T-cell (primary cell): ENCODE measurements at places on chromosomes 1 and 21. TPM values are rescaled to one million over a fixed set of nuclear protein-coding genes. Genes with fewer than 3 reads are reported as not detected.

- DNase-seq, result no peak
These were observed 197.2 kb downstream of the ADSS2 start for GRCh38 chr1:244254467-244254866.

- no peak for DNase-seq
These were observed 221.9 kb downstream of the CTH start for GRCh38 chr1:70633004-70633403.

ATP5PF gene
- total RNA-seq, result 52.2 TPM

MSH4 gene
- 0.43 TPM for total RNA-seq

- no peak for DNase-seq
These were observed 65.2 kb upstream of the GOLT1A start for GRCh38 chr1:204278958-204279357.

GRCh38 chr1:9119745-9120144, 9.2 kb downstream of the GPR157 start:
- DNase-seq, result no peak

DNA sequence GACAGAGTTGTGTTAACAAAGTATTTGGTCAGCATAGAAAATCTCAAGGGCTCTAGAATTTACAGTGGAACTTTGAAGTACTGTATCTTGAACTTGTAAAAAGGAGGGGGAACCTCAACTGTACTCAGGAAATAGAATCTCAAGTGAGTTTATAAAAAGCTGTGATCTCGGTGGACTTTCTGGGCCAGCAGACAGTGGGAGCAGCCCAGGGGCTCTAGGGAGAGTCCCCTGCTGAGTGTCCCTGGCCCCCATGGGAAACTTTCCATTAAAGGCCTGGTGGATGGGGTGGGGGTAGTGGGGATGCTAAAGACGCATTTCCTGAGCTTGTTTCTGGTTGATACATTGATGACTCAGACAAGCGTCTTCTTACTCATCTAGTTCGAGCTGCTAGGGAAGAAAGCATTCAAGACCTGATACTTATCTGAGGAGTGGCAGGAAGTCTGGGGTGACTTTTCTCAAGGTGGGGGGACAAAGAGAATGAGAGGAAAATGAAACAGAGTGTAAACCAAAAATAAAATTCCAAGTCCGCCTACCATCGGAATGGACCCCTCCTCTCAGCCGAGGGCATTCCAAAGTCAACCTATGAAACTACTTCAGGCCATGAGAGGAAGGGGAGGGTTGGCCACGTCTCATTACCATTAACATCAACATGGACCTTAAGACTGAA, 65.5 kb downstream of the NID1 start:
- peak; percentile 65 for DNase-seq

AMY1C gene
- not detected for total RNA-seq

- DNase-seq, result no peak
These were observed 229.6 kb upstream of the JUN start for GRCh38 chr1:59013276-59013927.

- no peak for DNase-seq
These were observed 21.2 kb upstream of the NUF2 start for GRCh38 chr1:163300568-163300967.

- no peak for DNase-seq
These were observed 12.8 kb downstream of the BCAN start for GRCh38 chr1:156654700-156655099.

- DNase-seq, result no peak
These were observed 187.3 kb downstream of the AK5 start for GRCh38 chr1:77468949-77469710.

GRCh38 chr1:229538945-229539344, 19.6 kb downstream of the ABCB10 start:
- no peak for DNase-seq

JAM2 gene
- 0.43 TPM for total RNA-seq

GRCh38 chr1:229035054-229035747, 235.7 kb upstream of the RAB4A start:
- DNase-seq, result no peak

CFAP141 gene
- total RNA-seq, result not detected

- no peak for DNase-seq
These were observed 56.6 kb downstream of the PLXNA2 start for GRCh38 chr1:208187499-208188041.

- DNase-seq, result no peak
These were observed 21.3 kb upstream of the IL10 start for GRCh38 chr1:206793620-206794019.

LCE2B gene
- total RNA-seq, result not detected

EDARADD gene
- total RNA-seq, result 4.2 TPM

GRCh38 chr1:15799004-15799867, 8.2 kb downstream of the UQCRHL start:
- no peak for DNase-seq

DNA sequence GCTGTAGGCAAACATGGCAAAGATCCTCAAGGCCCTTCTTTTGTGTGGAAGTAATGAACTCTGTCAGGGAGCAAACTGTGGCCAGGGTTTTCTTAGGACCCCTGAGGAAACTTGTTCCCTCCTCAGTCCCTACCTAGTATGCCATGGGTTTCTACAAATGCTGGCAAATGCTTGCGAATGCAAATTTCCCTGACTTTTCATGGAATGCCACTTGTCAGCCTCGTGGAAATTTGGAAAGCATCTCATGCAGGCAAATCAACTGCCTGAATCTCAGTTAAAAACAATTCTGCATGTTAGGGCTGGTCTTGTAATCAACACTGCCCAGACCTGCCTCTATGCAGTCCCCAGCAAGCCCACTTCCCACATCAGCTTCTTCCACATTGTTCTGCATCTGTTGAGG, 334.9 kb upstream of the AJAP1 start:
- DNase-seq, result no peak

ASCL5 gene
- total RNA-seq, result not detected

PPFIA4 gene
- 1.7 TPM for total RNA-seq

NEK2 gene
- 0.37 TPM for total RNA-seq

GRCh38 chr1:51444096-51444495, 75.0 kb downstream of the EPS15 start:
- no peak for DNase-seq

GSTM3 gene
- 10.2 TPM for total RNA-seq

DNA sequence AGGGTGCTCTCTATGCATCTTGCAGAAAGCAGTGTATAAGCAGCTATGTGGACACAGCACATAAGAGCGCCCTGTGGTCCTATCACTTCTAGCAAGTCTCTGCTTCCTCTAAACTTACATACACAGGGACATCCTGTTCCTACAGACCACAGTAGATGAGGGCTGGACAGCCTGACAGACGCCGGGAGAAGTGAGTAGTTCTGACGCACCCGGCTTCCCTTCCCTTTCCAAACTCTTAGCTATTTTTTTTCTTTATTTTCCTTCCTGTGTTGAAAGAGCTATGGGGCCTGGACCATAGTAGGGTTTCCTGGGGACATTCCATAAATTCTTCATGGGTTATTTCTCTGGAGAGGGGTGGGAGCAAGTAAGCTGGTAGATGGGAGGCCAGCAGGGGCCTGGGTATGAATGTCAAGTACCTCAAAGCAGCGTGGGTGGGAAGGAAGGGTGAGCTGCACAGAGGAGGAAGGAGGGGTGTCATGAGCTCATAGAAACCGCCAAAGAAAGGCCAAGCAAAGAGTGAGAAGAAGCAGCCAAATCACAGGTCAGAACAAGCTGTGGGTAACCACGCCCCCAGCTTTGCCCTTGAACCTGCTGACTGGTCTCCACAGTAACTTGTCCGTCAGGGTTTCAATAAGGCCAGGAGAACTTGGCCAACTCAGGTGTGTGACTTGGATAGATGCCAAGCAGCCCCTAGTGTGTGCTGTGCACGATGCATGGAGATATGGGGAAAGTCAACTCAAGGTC, 36.6 kb downstream of the PLXNA2 start:
- DNase-seq, result no peak

PLPP3 gene
- total RNA-seq, result not detected
